ENCODE measurements at places on chromosomes 6 and 20.
A peak's percentile ranks its signal among the peaks of the same experiment; 100 is the strongest.

DNA sequence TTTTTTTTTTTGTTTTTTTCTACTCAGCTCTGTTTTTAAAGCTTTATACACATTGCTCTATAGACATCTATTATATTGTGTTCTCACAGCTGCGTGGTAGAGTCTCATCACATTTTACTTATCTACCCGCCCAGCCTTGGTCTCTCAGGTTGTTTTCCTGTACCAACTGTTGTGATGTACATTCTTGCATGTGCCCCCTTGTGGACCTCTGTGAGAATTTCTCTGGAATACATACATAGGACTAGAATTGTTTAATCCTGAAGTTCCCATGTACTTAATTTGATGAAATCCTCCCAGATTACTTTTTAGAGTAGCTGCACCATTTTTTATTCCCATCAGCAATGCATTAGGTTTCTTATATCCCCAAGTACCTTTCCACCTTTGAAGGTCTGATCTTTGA lies 40.4 kb upstream of the TINAG start:
- no peak for DNase-seq

GRCh38 chr20:22502731-22503191 lies 81.6 kb downstream of the FOXA2 start:
- DNase-seq: no peak

GRCh38 chr6:16301511-16301910 lies 63.1 kb downstream of the GMPR start:
- no peak for DNase-seq

DNA sequence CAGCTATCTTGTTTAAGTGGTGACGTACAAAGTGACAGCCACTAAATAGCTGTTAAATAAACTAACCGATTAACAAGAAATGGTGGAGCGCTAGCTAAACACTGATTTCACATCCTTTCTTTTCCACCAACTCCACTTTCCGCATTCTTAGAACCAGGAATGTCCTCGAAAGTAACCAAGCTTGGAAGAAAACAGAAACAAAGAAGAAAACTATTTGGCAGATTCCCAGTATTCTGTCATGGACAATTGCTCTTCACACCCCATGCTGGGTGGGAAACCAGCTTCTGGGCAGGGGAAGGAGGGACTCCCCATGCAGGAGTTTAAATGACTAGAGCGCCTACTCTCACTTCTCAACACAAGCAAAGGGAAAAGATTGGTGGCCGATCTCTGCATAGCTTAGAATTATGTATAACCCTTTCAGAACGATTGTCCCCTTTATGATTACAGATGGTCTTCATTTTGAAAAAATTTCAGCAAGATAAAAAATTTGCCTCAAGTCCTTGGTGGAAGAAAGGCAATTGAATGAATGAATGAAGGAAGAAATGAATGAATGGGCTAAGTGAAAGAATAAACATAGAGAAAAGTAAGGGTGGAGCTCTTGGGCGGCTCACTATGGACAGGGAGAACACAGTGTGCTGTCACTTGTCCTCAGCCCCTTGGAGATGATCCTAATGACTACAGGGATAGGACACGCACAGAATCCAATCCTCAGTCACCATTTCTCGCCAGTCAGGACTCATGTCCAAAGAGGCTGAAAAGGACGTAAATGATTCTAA lies 148.7 kb upstream of the NEDD9 start:
- no peak for DNase-seq

- no peak for DNase-seq
Observed at GRCh38 chr20:20490673-20491072, 122.8 kb downstream of the INSM1 start.

- DNase-seq: no peak
Observed at GRCh38 chr20:36267605-36268381, 31.5 kb downstream of the AAR2 start.

GRCh38 chr6:107731422-107732319 lies 92.4 kb downstream of the SCML4 start:
- no peak for DNase-seq

GRCh38 chr20:57389695-57390603 lies 1.2 kb upstream of the RBM38 start:
- peak; percentile 62 for DNase-seq

- DNase-seq: no peak
Observed at GRCh38 chr6:13573669-13574110, 711 bp upstream of the SIRT5 start.

GRCh38 chr20:3612795-3613572 lies 50.2 kb downstream of the GFRA4 start:
- DNase-seq: no peak

DNA sequence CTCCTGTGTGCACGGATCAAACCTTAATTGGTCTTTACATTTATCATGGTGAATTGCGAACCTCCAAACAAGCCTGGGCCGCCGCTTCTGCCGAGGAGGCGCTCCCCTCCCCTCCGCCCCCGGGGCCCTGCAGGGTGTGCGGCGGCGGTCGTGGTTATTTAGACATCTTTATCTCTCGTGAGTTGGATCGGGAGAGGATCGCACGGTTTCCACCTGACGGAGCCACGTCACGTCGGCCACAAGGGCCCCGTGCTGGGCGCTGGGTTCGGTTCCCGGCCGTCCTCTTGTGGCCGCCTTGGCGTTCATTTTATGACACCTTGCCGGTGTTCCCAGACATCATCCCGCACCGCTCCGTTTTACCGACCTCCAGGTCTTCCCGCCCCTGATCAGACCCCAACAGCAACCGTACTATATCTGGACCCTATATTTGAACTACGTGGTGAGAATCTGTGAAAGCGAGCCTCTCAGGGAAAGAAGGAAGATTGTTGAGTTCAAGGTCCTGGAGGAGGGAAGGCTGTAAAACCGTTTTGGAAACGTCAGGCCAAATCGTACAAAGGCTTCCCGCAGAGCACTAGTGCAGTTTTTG lies 1.3 kb upstream of the CNR1 start:
- no peak for DNase-seq

DNA sequence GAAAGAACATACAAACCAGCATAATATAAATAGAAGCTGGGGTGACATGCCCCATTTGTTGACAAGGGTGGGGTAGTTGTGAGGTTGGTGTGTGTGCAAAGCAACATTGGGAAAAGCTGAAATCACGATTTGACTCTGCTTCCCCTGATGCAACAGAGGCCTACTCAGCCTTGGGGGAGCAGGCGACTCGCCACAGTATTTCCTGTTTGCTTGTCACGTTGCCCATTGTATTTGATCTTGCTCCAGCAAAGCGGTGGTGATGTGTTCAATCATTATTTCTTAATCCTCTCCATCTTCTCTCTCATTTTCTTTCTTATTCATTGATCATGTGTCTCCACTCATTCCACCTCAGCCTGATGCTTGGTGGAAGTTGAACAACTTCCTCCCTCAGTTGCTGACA lies 165.8 kb upstream of the CITED2 start:
- peak; percentile 11 for DNase-seq

DNA sequence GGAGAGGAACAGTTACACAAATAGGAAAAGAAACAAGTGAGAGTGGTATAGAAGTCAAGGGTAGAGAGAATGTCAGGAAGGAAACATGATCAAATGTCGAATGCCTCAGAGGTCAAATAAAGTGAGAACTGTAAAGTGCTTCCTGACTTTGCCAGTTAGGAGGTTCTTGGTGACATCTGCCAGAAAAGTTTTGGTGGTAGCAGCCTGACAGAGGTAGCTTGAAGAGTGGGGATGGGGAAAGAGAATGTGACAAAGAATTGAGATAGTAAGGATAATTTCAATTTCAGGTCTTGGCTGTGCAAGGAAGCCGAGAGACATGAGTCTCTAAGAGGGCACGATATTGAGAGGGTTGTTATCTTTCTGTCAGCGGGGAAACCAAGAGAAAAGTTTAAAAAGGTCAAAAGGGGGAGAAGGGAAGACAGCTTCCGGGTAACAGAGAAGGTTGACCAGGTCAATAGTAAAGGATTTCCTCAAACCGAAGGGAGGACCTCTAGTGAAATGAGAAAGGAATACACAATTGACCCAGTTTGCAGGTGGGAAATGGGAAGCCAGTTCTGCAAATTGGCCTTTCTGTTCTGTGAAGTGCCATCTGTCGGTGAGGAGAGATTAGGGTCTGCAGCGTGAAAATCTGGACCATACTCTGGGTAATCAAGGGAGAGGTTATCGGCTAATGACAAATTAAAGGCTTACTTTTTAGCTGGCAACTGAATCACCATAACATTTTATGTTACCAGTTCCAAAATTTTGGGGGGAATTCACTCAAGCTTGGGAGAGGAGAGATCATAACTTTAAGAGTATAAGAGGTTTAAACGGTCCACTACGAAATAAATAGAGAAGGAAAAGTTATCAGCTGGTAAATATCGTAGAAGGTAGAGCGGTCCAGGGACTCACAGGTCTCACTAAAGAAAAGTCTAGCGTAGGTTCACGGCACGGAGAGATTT lies 973 bp upstream of the BRD2 start:
- DNase-seq: peak; percentile 59

DNA sequence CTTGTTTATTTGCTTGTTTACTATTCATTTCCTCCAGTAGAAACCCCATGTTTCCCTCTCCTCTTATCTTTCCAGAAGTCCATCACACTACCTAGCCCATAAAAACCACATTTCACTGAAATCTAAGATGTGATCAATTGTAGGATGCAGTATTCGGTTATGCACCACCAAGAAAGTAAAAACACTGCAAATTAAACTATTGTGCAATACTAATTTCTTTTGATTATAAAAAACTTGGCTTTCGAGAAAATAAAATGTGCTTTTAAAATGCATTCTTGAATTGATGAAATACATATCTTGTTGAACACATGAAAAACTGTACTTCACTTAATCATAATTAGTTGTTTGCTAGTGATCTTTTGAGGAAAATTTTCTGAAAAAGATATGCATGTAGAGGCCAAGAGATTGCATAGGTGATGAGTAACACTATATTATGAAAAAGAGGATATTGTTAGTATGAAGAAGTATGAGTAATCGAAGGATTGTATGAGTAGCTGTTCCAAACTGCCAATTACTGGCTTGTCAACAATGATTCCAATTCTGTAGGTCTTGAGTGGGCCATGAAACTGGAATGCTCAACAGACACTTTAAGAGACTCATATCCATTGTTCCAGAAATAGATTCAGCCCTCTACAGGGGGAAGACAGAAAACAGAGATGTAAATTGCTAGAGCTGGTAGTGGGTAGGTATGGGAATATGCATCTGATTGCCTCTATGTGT lies 79.7 kb downstream of the RNF217 start:
- no peak for DNase-seq

DNA sequence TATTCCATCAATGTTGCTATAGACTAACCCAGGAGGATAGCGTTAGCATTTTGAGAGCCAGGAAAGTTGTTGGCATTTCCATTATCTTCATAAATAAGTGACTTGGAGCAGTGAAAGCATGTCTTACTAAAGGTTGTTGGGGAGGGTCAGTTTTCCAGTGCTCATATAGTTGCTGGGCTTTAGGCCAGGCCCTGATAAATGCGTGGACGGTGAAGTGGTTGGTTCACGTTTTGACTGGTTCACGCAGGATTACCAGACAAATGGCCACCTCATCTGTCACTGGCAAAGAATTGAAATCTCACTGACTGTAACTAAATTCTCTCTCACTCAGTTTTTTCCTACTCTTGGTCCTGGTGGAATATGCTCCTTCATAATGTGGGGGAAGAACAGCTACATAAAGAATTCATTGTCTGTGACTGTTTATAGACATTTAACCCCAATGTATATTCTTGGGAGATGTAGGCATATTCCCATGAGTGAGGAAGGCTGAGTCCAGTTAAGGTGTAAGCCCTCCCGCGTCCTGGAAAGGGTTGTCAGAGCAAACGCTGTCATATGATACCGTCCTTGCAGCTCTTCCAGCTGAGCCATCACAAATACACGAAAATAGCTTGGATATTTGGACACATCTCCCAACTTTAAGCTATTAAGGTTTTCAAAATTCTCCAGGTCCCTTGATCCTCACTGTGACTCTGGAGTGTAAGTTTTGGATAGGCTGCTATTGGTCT lies 27.8 kb downstream of the LRRC1 start:
- no peak for DNase-seq

- no peak for DNase-seq
Observed at GRCh38 chr20:41181567-41181966, 44.2 kb downstream of the PLCG1 start.

DNA sequence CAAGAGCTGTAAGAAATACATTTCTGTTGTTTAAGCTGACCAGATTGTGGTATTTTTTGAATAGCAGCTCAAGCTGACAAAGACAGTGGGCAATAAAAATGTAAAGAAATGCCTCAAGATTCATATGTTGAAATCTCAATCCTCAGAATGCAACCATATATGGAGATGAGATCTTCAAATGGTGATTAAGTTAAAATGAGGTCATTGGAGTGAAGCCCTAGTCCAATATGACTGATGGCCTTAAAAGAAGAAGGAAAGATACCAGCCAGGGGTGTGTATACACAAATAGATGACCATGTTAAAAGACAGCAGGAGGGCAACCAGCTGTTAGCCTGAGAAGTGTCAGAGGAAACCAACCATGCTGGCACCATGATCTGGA lies 7.1 kb upstream of the DDO start:
- no peak for DNase-seq

GRCh38 chr6:123276546-123276980 lies 280.5 kb downstream of the CLVS2 start:
- DNase-seq: no peak

GRCh38 chr6:144585217-144585814 lies 300.2 kb downstream of the UTRN start:
- DNase-seq: no peak

DNA sequence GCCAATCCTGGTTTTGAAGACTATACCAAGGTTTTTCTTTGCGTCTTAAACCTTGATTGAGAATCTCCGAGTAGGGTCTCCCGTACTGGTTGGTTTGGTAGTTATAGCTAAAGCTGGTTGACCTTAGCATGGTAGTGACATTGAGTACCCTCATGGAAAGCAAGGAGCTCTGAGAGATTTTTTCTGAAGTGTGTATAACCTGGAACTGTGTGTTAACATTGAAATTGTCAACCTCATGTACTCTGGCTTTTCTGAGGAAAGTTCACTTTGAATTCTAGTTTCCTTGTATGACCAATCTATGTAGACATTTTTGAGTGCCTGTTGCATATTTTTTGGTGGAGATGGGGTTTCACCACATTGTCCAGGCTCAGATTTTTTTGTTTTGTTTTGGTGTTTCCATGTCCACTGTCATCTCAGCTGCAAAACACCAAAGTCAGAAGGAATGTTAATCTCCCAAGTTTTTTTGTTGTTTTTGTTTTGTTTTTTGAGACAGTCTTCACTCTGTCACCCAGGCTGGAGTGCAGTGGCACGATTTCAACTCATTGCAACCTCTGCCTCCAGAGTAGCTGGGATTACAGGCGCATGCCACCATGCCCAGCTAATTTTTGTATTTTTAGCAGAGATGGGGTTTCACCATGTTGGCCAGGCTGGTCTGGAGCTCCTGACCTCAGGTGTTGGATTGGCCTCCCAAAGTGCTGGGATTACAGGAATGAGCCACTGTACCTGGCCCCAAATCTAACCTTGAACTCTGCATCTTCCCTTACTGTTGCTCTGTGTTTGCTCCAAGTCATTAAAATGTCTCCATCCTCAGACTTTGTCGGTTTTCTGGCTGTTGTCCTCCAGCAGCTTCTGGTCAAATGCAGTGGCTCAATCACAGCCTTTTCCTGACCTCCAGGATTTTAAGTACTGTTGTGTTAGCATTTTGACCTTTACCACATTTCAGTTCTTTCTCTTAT lies 4.3 kb downstream of the RPS12 start:
- no peak for DNase-seq

- no peak for DNase-seq
Observed at GRCh38 chr6:29730575-29731126, 7.4 kb downstream of the HLA-F start.
